ENCODE measurements at places on chromosomes 11 and 22.

DNA sequence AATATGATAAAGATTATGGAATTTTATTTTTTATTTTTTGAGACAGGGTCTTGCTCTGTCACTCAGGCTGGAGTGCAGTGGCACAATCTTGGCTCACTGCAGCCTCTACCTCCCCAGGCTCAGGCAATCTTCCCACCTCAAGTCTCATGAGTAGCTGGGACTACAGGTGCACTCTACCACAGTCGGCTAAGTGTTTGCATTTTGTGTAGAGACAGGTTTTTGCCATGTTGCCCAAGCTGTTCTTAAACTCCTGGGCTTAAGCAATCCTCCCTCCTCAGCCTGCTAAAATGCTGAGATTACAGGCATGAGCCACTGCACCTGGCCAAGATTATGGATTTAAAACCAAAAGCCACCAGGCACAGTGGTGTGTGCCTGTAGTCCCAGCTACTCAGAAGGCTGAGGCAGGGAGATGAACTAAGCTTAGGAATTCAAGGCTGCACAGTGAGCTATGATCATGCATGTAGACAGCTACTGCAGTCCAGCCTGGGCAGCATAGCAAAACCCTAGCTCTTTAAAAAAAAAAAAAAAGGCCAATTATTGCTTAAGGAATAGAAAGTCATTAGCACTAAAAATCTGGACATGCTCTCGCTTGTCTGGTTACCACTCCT is 20.2 kb upstream of the CCND1 start:
- DNase-seq: no peak

- no peak for DNase-seq
Observed at GRCh38 chr11:78192223-78192719, 3.6 kb downstream of the USP35 start.

DNA sequence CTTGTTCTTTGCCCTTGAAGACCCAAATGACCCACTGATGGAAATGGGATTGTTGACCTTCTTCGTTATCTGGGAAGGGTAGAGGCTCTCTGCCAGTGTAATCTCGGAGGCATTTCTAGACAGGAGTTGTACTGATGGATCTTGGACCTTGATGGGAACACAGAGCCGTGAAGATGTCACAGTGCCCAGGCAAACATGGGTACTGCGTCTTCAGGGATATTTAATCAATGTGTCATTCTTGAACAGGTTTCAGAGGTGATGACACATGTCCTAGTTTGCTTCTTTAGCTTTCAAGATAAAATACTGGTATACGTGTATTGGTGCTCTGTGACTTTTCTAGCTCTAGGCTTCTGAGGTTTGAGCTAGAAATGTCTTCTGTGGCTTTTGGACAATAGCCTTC is 6.2 kb downstream of the LDLRAD3 start:
- DNase-seq: no peak

GRCh38 chr11:121106812-121107211 is 5.8 kb downstream of the TECTA start:
- no peak for DNase-seq

DNA sequence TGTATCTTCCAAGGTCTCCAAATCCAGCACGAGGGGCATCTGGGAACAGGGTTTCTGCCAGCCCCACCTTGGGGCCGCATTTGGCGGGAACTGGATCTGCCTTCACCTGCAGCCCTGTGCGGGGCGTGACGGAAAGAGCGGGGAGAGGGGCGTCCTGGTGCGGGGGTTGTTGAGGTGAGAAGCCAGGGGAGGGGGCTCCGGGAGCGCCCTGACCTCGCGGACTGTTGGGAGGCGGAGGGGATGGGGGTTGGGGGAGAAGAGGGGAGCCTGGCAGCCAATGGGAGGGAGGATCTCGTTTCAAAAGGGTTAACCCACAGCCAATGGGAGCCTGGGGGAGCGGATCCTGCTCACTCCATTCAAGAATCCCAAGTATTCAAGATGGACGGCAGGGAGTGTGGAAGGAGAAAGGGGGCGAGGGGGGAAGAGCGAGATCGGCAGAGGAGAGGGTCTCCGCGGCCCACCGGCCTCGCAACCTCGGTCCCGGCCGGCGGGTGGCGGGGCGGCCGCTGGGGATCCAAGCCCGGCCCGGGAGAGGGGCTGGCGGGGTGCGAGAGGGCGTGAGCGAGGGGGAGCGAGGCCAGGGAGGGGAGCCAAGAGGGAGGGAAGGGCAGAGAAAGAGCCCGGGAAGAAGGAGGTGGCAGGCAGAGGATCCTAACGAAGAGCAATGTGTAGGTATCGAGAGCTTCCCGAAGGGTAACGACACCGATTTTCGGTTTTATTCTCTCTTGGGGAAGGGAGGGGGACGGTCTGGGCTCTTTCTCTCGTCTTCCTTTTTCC is 11.5 kb downstream of the YPEL4 start:
- DNase-seq: peak; percentile 80
